Dermis blood vessel endothelial cell (primary cell): ENCODE measurements at places on chromosomes 6 and 20. TPM values are rescaled to one million over a fixed set of nuclear protein-coding genes. Genes with fewer than 3 reads are reported as not detected.

SLC17A9 gene
- total RNA-seq = 9.0 and 11.8 TPM in 2 replicates

ATP6V1G2 gene
- total RNA-seq = 0.19 and 0.51 TPM in 2 replicates

HDGFL1 gene
- total RNA-seq = not detected in 2 replicates

- no peak for DNase-seq
Observed at GRCh38 chr6:121399966-121400365, 35.5 kb upstream of the GJA1 start.

GRCh38 chr6:129306826-129307225 is 403.2 kb downstream of the ARHGAP18 start:
- no peak for DNase-seq
